ENCODE measurements at places on chromosomes 7 and 10.

DNA sequence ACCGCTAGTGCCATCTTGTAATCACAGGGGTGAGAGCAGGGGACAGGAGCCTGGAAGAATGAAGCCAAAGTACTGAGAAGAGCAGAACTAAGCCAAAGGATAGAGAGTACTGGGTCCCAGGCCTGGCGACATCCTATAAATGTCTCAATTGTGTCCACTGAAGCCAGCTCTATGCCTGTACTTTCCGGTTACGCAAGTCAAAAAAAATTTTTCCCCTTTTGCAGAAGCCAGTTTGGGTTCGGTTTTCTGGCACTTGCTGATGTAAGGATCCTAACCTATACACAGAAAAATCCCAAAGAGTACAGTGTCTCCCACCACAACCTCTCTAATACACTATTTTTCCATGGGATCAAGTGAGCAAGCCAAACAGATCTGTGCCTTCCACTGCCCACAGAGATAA is 61.1 kb downstream of the PLXNA4 start:
- no peak for DNase-seq

DNA sequence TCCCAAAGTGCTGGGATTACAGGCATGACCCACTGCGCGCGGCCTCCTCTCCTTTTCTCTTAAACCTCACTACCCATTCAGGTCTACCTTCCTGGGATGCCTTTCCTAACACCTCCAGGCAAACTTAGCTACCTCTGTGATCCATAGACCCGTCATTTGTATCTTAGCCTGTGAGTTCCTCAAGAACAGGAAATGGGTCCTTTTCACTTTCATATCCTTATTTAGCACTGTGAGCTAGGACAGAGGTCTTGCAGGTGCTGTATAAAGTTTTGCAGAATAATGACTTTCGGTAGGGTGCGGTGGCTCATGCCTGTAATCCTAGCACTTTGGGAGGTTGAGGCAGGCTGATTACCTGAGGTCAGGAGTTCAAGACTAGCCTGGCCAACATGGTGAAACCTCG is 215.7 kb downstream of the RELN start:
- no peak for DNase-seq

GRCh38 chr7:24970676-24971075 is 9.3 kb downstream of the OSBPL3 start:
- no peak for DNase-seq

- no peak for DNase-seq
Measured at GRCh38 chr10:59894114-59894513, 12.2 kb downstream of the CCDC6 start.

GRCh38 chr7:276230-276835 is 13.6 kb upstream of the FOXL3 start:
- no peak for DNase-seq

Measured in activated CD8-positive, alpha-beta memory T cell treated with anti-CD3 and anti-CD28 coated beads for 1 hour (primary cell).